ENCODE measurements at places on chromosomes 3 and 15.
A peak's percentile ranks its signal among the peaks of the same experiment; 100 is the strongest.

- DNase-seq: no peak
Observed at GRCh38 chr3:157423337-157423736, 13.3 kb upstream of the PTX3 start.

DNA sequence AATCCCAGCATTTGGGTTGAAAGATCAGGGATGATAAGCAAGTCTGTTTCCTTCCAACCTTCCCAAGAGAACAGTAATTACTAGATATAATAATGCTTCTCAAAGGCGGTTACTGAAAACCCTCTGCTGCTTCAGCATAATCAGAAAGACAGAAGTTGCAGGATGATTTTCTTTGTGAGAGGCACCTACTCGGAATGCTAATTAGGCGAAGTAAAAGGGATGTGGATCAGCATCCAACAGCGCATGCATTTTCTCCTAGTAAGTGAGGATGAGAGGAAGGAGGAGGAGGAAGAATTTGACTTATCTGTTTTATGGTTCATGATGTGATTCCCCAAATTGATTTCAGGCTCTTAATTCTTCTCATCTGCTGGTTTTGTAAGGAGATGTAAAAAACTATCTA lies 118.0 kb downstream of the CACNA2D3 start:
- DNase-seq: no peak

GRCh38 chr3:60017631-60018030 lies 967.8 kb upstream of the CFAP20DC start:
- peak; percentile 8 for DNase-seq

- no peak for DNase-seq
Observed at GRCh38 chr3:78565712-78566111, 1202.1 kb downstream of the ROBO1 start.

- no peak for DNase-seq
Observed at GRCh38 chr15:82730022-82730530, 20.4 kb upstream of the AP3B2 start.

- DNase-seq: no peak
Observed at GRCh38 chr3:187737006-187737367, 8.3 kb downstream of the BCL6 start.

GRCh38 chr15:94100863-94101262 lies 130.5 kb upstream of the MCTP2 start:
- no peak for DNase-seq

DNA sequence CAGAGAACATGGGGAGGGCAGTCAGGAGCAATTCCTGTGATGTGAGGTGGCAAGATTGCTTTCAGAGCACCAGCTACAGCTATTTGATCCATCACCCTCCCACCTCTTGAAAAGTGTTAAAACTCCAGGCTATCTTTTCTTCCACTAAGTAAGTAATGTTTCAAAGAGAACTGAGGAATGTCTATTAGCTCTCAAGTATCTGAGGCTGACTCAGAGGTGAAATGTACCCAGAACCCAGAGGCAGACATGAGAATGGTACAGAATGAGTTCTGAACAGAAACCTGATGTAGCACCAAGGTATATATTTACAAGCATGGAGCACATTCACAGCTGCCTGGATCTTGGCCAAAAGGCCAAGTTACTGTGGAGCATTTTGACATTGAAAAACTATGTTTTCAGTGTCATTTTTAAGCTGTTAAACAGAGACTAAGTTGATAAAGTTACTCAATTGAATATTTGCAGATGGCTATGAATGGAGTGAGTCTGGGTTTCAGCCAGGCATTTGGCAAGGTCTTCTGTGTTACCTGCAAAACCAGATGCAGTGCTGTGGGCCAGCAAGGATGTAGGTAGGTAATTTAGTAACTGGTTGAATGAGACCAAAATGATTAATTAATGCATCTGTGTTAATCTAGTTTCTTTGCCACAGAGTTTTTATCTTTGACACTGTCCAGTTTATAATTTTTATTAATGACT lies 227.7 kb upstream of the CD96 start:
- no peak for DNase-seq

- no peak for DNase-seq
Observed at GRCh38 chr3:126117786-126118185, 33.9 kb upstream of the SLC41A3 start.

DNA sequence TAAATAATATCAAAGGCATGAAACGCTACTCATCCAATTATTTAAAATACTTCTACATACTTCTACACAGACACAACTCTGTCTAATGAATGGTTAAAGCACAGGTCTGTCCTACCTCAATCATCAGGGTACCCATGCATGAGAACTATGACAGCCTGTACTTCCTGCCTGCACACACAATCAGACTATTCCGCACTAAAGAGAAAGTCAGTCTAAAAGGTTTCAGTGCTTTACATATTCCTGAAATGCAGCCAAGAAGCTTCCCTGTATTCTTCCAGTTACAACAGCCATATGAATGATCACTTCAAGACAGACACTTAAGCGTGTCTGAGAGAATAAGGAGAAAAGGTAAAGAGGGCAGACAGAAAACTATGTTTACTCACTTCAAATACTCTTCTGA lies 58.8 kb downstream of the TUBGCP4 start:
- DNase-seq: no peak

- DNase-seq: no peak
Observed at GRCh38 chr3:97181704-97182103, 367.3 kb downstream of the EPHA6 start.

- no peak for DNase-seq
Observed at GRCh38 chr15:67186226-67186649, 68.2 kb downstream of the AAGAB start.

GRCh38 chr3:149812165-149812605 lies 830 bp upstream of the RNF13 start:
- DNase-seq: no peak

- DNase-seq: no peak
Observed at GRCh38 chr3:14894085-14894484, 53.3 kb upstream of the NR2C2 start.

GRCh38 chr3:53694666-53695323 lies 151.4 kb downstream of the CHDH start:
- DNase-seq: no peak

DNA sequence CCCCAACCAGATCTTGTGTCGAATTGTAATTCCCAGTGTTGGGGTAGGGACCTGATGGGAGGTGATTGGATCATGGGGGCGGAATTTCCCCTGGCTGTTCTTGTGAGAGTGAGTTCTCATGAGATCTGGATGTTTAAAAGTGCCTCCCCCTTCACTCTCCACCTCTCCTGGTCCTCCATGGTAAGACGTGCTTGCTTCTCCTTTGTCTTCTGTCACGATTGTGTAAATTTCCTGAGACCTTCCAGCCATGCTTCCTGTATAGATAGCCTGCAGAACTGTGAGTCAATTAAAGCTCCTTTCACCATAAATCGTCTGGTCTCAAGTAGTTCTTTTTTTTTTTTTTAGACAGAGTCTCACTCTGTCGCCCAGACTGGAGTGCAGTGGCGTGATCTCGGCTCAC lies 42.3 kb downstream of the NR1D2 start:
- no peak for DNase-seq

- DNase-seq: no peak
Observed at GRCh38 chr15:62821384-62822131, 221.0 kb upstream of the TPM1 start.

- no peak for DNase-seq
Observed at GRCh38 chr15:57509126-57509525, 82.6 kb upstream of the MYZAP start.

DNA sequence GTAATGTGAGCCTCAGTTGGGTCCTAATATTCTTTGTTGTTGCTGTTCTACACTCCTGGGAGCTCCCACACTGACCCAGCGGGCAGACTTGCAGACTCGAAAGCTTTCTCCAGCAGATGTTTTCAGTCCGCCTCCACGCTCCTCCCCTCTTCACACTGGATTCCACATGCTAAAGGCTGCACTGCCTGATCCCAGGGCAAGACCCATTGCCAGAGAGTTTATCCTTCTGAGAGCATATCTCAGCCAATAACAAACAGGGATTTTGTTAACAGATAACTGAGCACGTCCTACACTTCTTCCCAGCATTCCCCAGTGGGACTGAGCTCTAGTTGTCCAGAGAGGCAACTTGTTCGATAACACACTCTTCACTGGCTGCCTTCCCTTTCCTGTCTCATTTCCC lies 8.0 kb upstream of the COL6A6 start:
- DNase-seq: no peak

DNA sequence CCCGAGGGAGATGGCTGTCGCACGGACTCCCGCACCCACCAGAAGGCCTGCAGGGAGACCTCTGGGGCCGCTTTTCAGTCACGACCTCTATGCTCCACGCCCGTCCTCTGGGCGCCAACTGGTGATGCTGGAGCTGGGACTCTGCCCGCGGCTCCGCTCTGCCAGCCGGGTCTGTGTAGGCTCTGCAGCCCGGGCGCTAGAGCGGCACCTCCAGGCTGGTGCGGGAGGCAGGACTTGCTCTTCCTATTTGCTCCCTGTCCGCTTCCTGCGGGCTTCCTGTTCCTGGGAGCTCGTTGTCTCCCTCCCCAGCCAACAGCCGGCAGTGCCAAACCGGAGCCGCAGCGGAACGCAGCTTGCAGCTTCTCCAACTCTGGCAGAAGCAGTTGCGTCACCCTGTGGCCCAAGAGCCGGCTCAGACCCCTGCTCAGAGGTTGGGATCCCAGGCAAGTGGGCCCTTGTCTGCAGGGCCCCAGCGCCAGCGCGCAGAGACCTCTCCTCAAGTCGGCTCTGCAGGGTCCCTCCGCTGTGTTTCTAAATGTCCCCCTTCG lies 285.9 kb downstream of the XXYLT1 start:
- DNase-seq: no peak

GRCh38 chr3:39639344-39640236 lies 169.8 kb upstream of the MYRIP start:
- DNase-seq: no peak

- no peak for DNase-seq
Observed at GRCh38 chr3:127889461-127889863, 25.6 kb upstream of the KBTBD12 start.

DNA sequence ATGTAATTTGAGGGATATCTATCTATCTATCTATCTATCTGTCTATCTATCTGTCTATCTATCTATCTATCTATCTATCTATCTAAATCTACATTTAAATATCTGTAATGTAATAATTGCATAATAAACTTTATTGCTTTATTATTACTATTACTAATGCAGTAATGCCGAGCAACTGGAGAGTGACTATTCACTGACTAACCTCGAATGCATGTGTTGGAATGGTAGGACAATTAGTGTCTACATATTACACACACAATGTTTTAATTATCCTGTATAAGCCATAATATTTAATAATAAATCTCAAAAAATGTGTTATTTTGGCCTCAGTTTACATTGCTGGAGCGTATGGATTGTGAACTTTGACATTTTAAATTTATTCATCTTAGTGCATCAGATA lies 25.2 kb upstream of the CNTN3 start:
- no peak for DNase-seq

- DNase-seq: no peak
Observed at GRCh38 chr3:18301781-18302180, 123.4 kb downstream of the SATB1 start.

- DNase-seq: no peak
Observed at GRCh38 chr15:51283026-51283425, 55.4 kb downstream of the CYP19A1 start.

GRCh38 chr15:74423431-74424257 lies 10.1 kb downstream of the SEMA7A start:
- DNase-seq: no peak

DNA sequence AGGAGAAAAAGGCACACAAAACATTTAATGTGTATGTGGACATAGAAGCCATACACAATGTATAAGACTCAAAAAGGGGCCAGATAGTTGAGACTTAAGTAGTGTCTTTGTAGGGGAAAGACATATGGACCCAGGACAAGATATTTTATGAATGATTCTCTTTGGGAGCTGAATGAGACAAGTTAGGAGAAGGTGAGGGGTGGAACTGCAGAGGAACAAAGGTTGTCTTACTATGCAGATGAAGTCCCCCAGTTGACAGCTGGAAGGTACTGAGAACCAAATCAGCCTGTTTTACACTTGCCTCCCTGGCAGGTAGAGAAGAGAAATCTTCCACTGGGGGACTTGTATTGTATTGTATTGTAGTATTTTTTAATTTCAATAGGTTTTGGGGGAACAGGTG lies 14.9 kb upstream of the GCNT3 start:
- DNase-seq: no peak

- no peak for DNase-seq
Observed at GRCh38 chr3:128392818-128393544, 73.7 kb downstream of the DNAJB8 start.

DNA sequence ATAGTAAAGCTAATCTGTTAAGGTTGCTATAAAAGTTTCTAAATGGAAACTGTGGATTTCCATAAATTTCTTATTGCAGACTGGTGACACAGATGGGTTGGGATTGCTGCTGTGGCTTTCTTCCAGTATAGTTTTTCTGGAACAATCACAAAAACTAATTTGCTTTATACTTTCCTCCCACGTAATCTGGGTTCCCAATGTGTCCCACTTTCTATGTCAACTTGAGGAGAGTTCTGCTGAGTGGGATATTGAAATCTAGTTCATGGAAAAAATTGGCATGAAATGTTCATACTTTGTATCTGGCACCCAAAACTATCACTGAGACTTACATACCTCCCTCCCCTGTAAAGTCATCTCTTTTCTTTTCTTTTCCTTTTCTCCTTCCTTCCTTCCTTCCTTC lies 126.8 kb downstream of the TGFBR2 start:
- DNase-seq: no peak

DNA sequence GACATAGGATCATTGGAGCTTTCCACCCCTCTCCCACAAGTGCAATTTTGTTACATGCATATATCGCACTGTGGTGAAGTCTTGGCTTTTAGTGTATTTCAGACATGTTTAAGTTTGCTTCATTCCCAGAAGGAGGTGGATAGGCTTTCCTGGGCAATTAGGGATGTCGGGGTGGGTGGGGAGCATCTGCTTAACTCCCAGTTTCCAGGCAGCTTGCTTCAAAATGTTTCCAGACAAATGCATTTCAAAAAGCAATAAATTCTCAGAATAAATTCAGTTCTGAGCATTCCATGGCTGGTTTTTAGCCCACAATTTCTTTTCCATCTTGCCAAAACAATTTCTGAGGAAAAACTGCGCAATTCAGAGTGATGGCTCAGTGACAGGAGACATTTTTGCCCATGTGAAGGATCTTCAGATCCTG lies 227.7 kb upstream of the ZPLD1 start:
- DNase-seq: no peak

- DNase-seq: no peak
Observed at GRCh38 chr3:60085649-60086048, 1035.8 kb upstream of the CFAP20DC start.

DNA sequence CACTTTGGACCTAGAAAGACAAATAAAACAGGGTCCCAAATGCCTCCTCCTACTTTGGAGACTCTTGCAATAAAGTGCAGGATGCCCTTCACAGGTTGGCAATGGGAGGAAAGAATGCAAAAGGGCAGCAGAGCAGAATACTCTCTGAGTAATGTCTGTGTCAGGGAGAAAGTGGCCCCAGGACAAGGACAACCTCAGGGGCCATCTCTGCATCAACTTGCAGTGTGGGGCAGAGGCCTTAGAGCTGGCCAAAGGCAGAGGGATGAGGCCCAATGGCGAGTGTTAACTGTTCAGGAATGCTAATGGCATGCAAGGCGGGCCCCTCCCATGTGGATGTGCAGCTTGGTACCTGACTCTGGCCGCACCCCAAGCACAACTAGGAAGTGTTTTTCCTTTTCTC lies 8.4 kb downstream of the UPK1B start:
- DNase-seq: no peak

- no peak for DNase-seq
Observed at GRCh38 chr3:73521734-73522336, 102.9 kb downstream of the PDZRN3 start.

Measured in T-helper 22 cell (primary cell).